ENCODE measurements at places on chromosomes 3 and 15.

DNA sequence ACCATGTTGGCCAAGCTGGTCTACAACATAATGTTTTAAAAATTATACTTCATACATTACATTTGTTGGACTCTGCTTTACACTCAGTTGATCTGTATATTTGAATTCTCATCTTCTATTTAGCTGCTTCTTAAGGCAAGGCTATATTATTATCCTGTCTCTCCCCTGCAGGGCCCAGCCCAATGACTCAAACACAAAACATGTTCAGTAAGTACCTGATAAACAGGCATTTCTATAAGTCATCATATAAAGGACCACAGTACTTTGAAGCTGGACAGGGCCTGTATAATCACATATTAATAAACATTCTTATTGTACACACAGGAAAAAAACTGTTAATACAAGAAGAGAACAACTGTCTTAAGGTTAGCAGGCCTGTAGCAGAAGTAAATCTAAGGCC, 36.2 kb downstream of the NGLY1 start:
- no peak for DNase-seq

GRCh38 chr3:27791956-27792355, 69.8 kb upstream of the EOMES start:
- no peak for DNase-seq

GRCh38 chr3:148852271-148852992, 12.7 kb upstream of the CPA3 start:
- DNase-seq = no peak

DNA sequence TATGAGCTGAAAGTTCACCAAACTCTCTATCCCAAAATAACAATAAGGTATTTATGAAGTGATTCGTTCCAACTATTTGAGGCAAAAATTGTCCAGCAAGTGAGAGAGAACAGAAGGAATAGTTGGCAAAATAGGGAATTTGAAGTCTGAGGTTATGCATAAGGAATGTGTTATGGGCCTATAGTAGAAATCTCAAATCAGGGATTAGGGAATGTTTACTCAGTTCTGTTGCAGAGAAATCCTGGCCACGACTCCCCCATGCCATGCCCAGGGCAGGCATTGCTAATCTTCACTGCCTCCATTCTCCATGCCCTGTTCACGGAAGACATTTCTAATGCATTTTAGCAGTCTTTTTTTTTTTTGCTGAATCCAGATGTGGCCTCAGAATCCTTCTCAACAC, 58.6 kb downstream of the FLNB start:
- peak; percentile 74 for DNase-seq
